ENCODE measurements at places on chromosomes 3 and 15.
A peak's percentile ranks its signal among the peaks of the same experiment; 100 is the strongest.

DNA sequence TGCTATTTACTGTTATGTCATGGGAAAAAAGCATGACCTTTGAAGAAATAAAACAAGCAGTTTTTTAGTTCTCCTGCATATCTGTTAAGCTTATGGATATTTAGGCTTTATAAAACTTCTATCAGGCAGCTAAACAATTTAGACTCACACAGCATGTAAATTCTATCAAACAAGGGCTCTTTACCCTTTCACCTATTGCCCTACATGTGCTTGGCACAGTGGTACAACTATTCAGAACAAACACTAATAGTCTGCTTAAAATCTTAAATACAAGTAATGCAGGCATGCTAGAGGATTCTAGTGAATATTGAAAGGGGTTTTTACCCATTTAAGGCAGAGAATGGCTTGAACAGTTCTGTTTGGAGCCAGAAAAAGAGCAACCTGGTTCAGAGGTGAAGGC lies 23.4 kb upstream of the NANOGP8 start:
- no peak for DNase-seq

DNA sequence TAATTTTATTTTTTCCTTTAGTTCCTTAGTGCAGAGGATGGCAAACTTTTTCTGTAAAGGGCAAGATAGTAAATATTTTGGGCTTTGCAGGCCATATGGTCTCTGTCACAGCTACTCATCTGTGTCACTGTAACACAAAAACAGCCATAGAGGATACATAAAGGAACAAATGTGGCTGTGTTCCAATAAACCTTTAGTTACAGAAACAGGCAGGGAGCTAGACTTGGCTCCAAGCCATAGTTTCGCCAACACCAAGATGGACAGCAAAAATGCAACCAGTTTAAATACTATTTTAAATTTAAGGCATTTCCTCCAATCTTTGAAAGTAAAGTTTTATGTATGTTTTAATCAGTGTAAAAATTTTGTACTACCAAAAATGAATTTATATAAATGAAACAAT lies 753.4 kb downstream of the FHIT start:
- peak; percentile 7 for DNase-seq

GRCh38 chr15:85753261-85753660 lies 41.5 kb downstream of the KLHL25 start:
- no peak for DNase-seq

DNA sequence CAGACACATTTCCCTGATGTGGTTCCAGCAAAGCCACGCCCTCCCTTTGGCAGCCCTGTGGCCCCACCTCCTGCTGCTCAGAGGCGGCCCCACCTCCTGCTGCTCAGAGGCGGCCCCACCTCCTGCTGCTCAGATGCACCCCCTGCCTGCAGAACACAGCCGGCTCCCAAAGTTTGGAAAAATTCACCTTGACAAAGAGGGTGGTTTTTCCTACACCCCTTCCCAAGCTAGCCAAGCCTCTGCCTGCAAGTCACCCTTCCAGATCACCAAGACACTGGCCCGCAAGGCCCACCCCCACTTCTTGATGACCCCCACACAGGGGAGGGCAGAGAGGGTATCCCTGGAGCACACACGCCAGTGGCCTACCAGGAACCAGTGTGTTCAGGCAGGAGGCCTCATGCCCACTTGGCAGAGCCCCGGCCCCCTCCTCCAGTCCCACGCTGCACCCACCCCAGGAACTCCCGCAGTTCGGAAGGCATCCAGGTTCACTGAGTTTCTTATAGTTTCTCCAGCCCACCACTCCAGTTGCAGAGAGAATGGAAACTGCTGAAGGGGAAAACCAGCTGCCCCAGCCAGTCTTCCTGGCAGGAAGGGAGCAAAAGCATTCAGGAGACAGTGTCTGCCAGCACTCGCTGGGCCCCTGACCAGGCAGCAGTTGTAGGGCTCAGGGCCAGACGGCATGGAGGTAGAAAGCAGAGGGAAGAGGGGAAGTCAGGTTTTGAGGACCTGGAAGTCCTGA lies 2.3 kb upstream of the HAPLN3 start:
- DNase-seq, result peak; percentile 20

GRCh38 chr3:84073664-84074063 lies 885.1 kb upstream of the CADM2 start:
- DNase-seq, result no peak

- peak; percentile 74 for DNase-seq
These were observed 31.6 kb upstream of the GLCE start for GRCh38 chr15:69128667-69129311.

GRCh38 chr3:9098716-9099675 lies 135.7 kb upstream of the RAD18 start:
- DNase-seq, result no peak

DNA sequence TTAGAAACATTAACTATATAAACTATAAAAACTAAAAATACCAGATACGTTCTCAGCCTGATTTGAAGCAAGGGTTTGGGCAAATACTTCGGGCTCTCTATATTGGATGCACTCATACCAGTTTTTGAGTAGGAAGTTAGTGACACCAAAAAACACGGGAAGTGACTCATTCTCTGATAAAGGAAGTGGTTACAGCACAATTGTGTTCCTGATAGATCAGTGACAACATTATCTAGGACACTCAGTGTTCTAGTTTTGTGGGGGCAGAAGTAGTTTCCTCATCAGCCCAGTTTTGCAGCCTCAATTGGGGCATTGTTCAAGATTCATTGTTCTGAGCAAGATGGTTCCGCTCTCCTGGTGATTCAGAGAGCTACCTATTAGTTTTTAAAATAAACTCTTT lies 469.6 kb upstream of the DPPA4 start:
- DNase-seq, result no peak

DNA sequence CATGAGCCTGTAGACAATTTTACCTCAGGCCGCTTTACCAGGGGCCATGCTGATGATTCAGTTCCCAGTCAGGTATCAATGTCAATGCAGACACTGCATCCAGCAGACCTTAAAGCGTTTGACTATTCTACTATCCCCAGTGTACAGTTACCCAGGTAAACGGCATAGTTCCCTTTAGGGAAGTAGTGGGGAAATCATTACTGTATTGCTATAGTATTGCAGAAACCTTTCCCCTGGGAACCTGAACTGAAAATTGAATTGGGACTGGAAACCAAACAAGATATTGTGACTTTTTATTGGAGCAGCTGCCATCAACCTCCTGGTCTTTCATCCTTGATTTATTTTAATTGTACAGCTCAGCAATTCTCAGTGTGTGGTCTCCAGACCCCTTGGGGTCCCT lies 6.6 kb upstream of the INAFM2 start:
- DNase-seq, result no peak

DNA sequence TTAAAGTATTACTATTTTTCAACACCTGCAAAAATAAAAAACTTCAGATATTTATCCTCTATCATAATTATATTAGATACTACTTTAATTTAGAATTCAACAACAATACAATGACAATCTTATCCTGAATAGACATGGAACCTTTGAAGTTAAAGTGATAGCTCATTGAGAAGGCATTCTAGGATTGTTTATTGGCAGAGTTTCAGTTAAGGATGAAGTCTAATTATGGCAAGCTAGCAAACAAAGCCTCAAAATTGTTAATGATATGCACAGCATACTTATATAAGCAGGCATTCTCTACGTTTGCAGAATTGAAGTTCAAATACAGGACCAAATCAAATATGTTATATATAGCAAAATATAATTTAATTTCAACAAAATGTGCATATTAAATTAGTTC lies 91.2 kb upstream of the ABI3BP start:
- DNase-seq, result no peak

DNA sequence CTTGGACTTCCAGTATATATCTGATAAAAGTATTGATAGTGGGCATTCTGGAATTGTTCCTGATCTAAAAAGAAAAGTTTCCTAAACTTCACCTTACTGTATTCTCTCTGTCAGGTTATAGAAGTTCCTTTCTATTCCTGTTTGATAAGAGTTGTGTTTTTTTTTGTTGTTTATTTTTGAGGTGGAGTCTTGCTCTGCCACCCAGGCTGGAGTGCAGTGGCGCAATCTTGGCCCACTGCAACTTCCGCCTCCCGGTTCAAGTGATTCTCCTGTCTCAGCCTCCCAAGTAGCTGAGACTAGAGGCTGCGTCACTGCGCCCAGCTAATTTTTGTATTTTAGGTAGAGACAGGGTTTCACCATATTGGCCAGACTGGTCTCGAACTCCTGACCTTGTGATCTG lies 13.1 kb downstream of the BLM start:
- DNase-seq, result no peak

GRCh38 chr15:70741677-70742293 lies 21.6 kb downstream of the UACA start:
- no peak for DNase-seq

- DNase-seq, result peak; percentile 9
These were observed 74.2 kb upstream of the POU1F1 start for GRCh38 chr3:87350367-87351199.

- no peak for DNase-seq
These were observed 7.2 kb upstream of the SEC22A start for GRCh38 chr3:123194552-123194951.

- no peak for DNase-seq
These were observed 23.8 kb downstream of the MTMR14 start for GRCh38 chr3:9673082-9673481.

DNA sequence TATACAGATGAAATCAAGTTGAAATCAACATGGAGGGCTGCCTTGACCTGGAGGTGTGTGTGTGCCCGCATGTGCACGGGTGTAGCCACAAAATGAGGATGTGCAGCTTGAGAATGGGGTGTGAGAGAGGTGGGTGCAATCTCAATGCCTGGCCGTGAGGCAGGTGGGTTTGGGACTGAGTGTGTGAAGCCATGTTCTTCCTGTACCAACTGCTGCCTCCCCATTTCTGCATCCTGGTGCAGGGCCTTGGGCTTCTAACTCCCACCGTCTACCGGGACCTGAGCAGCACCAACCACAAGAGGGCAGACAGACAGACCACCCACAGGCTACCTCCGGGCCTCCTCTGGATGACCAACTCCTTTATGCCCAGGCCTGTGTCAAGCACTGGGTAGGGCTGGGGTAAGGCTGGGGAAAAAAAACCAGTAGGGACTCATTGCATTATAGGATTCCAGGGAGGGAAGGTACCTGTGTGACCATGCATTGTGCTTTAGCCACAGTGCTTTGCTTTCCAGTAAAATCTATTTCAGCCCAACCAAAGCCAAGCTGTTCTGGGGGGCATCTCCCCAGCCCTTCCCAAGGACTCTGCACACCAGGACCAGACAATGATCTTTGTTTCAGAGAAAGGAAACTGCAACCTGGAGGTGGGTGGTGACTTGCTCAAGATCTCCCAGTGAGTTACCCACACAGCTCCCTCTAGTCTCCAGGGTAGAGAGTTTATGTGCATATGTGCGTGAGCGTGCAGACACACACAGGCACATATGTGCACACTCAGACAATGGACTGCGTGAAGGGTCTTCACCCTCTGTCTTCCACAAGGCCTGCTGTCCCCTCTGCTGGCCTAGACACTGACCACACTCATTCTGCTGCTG lies 162.2 kb upstream of the TLE3 start:
- DNase-seq, result no peak

DNA sequence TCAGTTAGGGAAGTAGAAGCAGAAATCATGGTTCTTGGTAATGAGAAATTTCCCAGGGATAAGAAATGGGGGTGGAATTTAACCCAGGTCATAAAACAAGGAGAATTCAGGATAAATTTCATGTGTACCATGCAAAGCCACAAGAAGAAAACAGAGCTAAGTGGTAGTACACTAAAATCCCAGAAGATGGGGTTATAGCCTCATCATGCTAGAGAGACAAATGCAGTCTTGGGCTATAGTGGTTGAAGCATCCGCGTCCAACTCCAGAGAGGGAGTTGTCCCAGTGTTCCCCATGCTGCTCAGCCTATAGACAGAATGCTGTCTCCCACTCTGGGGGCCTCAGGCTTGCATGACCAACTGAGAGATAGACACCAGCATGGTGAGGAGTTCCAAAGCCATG lies 36.2 kb upstream of the CLRN1 start:
- DNase-seq, result no peak

- no peak for DNase-seq
These were observed 1.5 kb upstream of the AMIGO3 start for GRCh38 chr3:49720855-49721595.

GRCh38 chr15:51089699-51090453 lies 4.8 kb downstream of the TNFAIP8L3 start:
- no peak for DNase-seq

DNA sequence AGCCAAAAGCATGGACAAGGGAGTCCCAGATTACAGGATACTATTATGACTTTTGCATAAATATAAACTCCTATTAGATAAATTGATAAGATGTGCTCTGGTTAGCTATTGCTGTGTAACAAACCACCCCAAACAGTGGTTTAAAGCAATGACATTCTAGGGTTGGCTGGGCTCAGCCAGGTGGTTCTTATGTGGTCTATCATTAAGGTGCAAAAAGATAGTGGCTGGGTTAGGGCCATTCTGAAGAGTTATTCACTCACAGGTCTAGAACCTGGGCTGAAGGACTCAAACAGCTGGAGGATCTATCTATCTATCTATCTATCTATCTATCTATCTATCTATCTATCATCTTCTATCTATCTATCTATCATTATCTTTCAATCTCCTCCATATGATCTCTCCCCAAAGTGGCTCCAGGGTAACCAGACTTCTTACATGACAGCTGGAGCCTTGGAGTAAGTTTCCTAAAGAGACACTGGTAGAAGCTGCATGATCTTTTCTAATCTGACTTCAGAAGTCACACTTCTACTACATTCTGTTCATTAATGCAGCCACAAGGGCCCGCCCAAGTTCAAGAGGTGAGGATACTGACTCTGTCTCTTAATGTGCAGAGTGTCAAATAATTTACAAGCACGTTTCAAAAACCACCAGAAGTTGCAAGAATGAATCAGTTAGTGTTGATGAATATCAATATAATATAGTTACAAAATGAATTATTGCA lies 74.9 kb upstream of the XCR1 start:
- DNase-seq, result no peak

GRCh38 chr15:31391687-31392671 lies 65.3 kb downstream of the KLF13 start:
- no peak for DNase-seq

DNA sequence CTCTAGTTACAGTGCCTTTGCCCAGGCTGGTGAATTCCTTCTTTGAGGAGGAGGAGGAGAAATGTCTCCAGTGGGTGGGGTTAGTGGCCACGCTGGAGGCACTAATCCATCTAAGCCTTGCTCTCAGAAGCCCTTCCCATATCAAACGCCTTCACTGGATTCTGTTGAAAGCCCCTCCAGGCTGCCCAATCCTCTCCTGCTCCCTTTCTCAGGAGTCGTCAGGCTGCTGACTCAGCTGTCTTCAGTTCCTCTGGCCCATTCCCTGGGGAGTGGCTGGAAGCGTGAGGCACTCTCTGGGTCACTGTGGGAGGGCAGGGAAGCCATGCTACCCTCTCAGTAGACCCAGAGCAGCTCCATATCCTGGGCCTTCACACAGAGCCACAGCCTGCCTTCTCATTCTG lies 2.7 kb downstream of the AP2M1 start:
- DNase-seq, result no peak

- no peak for DNase-seq
These were observed 931.6 kb upstream of the CFAP20DC start for GRCh38 chr3:59981377-59981776.

DNA sequence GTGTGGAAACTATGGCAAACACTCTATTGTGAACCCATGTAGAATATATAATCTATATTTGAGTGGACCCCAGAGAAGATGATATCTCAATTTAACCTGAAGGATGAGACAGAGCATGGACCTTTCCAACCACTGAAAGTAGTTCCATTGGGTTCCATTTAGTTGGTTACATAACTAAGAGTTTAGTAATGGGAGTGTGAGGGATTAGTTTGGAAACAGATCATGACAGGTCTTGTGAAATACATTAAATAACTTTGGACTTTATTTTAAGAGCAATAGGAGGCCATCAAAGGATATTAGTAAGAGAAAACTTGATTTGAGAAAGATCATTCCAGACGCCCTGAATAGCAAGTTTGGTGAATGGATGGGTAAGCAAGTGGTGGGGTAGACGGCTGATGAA lies 487.2 kb upstream of the ROBO2 start:
- no peak for DNase-seq

GRCh38 chr15:37102305-37103162 lies 2.2 kb upstream of the MEIS2 start:
- DNase-seq, result peak; percentile 49

Measured in NCI-H446 treated with DMSO at 0.1 percent for 48 hours (cell line).